Bronchial epithelial cell (primary cell): ENCODE measurements at places on chromosomes 12 and 14. TPM values are rescaled to one million over a fixed set of nuclear protein-coding genes. Genes with fewer than 3 reads are reported as not detected.

DLST gene
- total RNA-seq: 48.2 and 58.5 TPM in 2 replicates

PRIMA1 gene
- total RNA-seq: not detected in 2 replicates

MAP1LC3B2 gene
- 0.79 and 1.8 TPM in 2 replicates for total RNA-seq

EXOC3L4 gene
- total RNA-seq: 0.26 TPM in 1 of 2 replicates, not detected in the other

PRB2 gene
- total RNA-seq: not detected in 2 replicates

GALNT16 gene
- total RNA-seq: not detected in 2 replicates

GYS2 gene
- 0.26 TPM in 1 of 2 replicates, not detected in the other for total RNA-seq

PPP4R4 gene
- 14.0 and 23.8 TPM in 2 replicates for total RNA-seq

GOLT1B gene
- total RNA-seq: 49.9 and 67.1 TPM in 2 replicates

LTBP2 gene
- total RNA-seq: 4.1 and 6.6 TPM in 2 replicates

CCDC175 gene
- not detected in 2 replicates for total RNA-seq

AICDA gene
- not detected in 2 replicates for total RNA-seq

RHEBL1 gene
- 0.26 and 0.53 TPM in 2 replicates for total RNA-seq

SERPINA9 gene
- not detected in 2 replicates for total RNA-seq

PWP1 gene
- total RNA-seq: 67.2 and 92.1 TPM in 2 replicates

SRGAP1 gene
- 4.5 and 6.1 TPM in 2 replicates for total RNA-seq

NOVA1 gene
- total RNA-seq: under 0.01 TPM in 1 of 2 replicates, not detected in the other

CD163 gene
- total RNA-seq: not detected in 2 replicates

GPRC5D gene
- 0.77 TPM in 1 of 2 replicates, not detected in the other for total RNA-seq

MIPOL1 gene
- 11.1 and 16.6 TPM in 2 replicates for total RNA-seq

MYO1H gene
- total RNA-seq: 0.13 TPM in 1 of 2 replicates, not detected in the other

CLEC4C gene
- total RNA-seq: not detected in 2 replicates

IAPP gene
- total RNA-seq: not detected in 2 replicates

TUNAR gene
- not detected in 2 replicates for total RNA-seq

SLC39A2 gene
- under 0.01 and 0.26 TPM in 2 replicates for total RNA-seq

FGF23 gene
- total RNA-seq: not detected in 2 replicates

GLIPR1L1 gene
- total RNA-seq: not detected in 2 replicates
